ENCODE measurements at places on chromosomes 2 and 18.

- DNase-seq: no peak
These were observed 106.9 kb downstream of the LIPG start for GRCh38 chr18:49668574-49669275.

DNA sequence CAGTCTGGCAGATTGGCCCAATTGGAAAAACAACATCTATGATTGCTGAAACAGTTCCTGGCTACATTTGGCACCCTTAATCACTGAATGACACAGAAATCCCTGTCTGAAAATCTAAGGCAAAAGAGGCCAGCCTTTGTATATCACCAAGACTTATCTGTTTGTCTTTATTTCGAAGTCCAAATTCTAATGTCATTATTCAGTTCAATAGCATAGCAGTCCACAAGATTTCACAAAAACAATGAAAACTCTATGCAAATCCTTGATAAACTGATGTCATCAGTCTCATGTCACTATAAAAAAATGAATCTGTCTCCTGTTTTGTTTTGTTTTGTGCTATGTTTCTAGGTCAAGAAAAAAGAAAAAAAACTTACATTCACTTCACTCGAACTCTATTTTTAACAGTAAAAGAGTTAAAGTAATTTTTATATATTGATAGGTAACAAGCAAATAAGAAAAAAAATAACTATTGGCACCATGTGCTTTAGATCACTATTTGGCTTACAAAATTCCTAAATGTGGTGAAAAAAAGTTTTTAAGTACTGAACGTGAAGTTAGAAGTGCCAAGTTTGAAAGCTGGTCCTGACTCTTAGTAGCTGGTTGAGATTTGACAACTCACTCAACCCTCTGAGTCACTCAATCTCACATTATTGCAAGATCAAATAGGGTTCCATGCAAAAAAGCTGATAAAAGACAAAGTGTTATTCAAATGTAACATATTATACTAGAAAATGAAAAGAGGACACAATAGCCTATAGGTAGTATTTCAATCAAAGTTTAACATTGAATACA lies 359.3 kb downstream of the IRS1 start:
- DNase-seq: no peak

DNA sequence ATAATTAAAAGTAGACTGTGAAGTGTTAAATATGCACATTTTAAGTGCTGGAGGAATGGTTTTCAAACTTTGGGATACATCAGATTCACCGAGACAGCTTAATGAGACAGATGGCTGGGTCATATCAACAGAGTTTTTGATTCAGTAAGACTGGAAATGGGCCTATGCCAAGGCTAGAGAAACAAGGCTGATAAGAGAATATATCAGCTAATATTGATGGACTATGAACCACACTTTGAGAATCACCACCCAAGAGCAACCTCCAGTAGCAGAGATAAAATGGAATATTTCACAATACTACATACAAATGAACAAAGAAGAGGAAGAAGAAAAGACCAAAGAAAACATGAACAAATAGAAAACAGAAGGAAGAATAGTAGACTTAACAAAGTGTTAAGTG lies 450.2 kb upstream of the KLHL29 start:
- no peak for DNase-seq

DNA sequence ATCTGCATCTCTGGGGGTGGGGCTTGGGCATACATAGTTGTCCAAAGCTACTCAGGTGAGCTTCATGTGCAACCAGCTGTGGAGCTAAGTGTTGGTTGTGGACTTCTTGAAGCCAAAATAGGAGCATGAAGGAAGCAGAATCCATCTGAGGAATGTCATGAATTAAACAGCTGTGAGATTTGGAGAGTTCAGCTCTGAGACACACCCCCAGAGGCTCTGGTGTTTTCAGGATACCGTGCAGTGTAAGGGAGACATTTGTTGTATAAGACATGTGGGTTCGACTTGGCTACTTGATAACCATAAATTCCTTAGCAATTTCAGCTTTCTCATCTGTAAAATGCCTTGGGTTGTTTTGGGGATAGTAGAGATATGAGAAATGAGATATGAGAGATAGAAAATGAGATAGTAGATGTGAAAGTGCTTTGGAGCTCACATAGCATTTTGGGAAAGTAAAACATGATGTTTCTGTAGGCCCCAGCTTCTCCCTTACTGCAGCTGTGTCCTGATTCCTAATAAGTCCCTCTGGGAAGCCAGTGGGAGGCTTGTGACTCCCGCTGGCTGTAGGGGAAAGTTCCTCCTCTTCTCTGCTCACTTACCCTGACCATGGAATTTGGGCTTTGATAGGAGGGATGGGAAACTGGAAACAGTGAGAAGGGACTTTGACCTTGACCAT lies 50.0 kb downstream of the DPYSL5 start:
- no peak for DNase-seq

DNA sequence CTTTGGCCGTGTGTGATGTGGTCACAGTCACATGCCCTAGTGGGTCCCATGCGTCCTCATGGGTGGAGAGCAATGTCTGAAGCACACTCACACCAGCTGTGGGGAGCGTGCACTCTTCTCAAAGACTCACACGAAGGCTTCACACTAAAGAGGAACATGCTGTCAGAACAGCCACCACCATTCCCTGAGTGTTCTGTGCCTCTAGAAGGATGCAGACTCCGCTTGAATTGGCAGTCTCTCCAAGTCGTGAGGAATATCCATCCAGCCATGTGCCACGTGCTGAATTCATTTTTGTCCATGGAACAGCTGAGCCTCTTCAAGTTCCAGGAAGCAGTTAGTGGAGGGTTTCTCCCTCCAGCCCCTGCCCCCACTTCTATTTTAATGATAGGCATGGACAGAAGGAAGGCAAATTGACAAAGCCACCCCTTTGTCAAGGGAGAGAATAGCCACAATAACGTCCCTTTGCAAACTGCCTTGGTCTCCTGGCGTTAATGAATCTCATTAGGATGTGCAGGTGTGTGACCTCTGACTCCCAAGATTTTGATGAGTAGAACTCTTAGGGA lies 464.3 kb upstream of the ID2 start:
- DNase-seq: no peak

DNA sequence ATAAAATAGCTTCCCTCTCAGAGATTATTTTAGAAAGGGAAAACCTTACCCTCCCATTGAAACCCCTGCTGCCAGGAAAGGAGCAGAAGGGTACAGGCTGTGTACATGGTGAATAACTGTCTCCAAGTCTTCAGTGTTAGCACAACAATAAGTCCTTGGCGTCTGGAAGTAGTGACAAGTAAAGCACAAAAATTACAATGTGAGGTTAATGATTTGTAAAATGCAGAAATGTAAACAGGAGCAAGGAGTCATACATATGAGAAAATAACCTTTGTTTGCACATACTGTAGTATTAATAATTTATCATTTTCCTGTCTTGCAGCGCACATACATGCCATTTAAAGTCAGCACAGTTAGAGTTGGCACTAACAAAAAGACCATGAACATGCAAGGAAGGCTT lies 40.5 kb downstream of the ABHD3 start:
- no peak for DNase-seq

DNA sequence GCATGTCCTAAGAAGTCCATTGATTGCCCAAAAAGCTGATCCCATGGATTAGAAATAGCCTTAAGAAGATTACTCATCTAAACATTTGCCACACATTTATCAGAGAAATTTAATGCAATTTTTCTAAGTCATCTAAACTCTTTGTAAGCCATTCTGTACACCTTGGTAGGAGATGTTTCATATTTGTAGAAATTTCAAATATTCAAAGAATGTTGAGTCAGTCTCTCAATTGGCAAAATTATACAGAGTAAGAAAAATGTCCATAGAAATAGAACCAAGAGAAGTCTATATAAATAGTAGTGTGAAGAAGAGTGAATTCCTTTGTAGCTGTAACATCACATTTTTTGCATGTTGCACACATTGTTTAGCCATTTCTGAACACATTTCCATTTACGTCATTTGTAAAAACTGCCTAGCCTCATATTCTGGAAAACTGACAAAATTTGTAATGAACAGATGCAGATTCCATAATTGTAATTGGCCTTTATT lies 128.6 kb downstream of the MSTN start:
- peak; percentile 89 for DNase-seq

- DNase-seq: no peak
These were observed 676.6 kb upstream of the GCFC2 start for GRCh38 chr2:76387294-76387693.

GRCh38 chr2:8121022-8121825 lies 560.6 kb upstream of the ID2 start:
- peak; percentile 84 for DNase-seq

DNA sequence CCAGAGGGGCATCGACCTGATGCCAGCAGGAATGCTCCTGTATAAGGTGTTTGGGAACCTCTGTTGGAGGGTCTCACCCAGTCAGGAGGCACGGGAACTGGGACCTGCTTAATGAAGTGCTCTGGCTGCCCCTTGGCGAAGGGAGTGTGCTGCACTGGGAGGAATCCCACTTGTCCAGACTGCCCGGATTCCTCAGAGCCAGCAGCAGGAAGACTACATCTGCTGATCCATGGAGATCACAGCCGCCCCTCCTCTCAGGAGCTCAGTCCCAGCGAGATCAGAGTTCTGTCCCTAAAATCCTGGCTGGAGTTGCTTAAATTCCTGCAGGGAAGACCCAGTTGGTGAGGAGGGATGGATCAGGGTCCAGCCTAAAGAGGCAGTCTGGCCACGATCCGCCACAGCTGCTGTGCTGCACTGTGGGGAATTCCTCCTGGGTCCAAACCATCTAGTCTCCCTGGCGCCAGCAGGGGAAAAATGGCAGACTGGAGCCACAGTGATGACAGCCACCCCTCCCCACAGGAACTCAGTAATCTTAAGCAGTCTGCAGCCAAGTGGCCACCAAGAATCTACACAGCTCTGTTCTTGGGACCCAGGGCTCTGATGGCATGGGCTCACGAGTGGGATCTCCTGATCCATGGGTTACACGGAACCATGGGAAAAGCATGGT lies 76.5 kb upstream of the NRP2 start:
- no peak for DNase-seq

GRCh38 chr2:9508931-9509330 lies 34.6 kb downstream of the IAH1 start:
- no peak for DNase-seq

DNA sequence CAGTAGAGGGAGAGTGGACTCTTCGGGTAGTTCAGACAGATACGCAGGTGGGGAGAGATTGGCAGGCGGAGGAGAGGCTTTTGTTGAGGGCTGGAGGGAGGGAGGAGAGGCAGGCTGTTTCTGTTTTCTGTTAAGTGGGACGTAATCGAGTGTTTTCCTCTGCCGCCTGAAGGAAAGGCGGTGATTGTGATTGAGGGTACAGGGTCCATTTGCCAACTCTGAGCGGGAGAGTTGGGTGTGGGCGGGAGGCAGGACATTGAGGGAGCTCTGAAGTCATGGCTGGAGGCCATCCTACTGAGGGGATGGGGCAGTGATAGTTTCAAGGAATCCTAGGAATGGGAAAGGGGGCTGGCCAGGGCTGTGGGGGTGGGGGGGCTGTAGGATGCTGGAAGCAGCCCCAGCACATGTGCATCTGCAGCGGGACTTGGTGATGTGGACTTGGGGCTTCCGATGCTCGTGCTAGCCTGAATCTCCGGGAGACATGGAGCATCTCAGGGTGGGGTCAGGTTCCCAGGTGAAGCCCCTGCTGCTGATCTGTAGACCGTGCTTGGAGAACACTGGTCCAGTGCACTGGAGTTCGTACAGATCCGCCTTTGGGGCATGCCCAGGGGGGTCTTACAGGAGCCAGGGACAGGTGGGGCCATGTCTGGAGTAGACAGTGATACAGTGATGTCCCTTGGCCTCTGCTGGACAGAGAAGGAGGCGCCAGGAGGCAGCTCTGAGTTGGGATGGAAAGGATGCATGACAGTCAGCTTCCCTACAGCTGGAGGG lies 167.5 kb downstream of the AGAP1 start:
- DNase-seq: no peak

- DNase-seq: no peak
These were observed 158.7 kb upstream of the MYO3B start for GRCh38 chr2:170019060-170019805.

DNA sequence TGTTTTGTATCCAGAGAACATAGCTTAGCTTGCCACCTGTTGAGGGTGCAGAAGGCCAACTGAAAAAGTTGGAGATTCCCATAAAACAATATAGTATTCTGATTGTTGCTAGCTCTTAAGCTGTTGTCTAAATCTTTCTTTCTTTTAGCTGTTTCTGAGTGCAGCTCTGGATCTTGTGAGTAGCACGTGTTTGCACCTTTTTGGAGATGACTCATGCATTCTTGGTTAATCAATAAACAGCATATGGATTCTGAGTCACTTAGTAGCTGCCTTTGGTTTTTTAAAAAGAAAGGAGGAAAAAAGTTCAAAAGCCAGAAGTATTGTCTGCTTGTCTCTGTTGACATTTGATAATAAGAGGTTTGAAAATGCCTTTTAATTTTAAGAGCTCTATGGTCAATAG lies 483.0 kb upstream of the FSIP2 start:
- DNase-seq: no peak

GRCh38 chr2:14702258-14702657 lies 69.7 kb downstream of the LRATD1 start:
- DNase-seq: no peak

- no peak for DNase-seq
These were observed 17.3 kb downstream of the CAPN10 start for GRCh38 chr2:240603846-240604245.

- no peak for DNase-seq
These were observed 206.6 kb upstream of the RBMS1 start for GRCh38 chr2:160700021-160700814.

DNA sequence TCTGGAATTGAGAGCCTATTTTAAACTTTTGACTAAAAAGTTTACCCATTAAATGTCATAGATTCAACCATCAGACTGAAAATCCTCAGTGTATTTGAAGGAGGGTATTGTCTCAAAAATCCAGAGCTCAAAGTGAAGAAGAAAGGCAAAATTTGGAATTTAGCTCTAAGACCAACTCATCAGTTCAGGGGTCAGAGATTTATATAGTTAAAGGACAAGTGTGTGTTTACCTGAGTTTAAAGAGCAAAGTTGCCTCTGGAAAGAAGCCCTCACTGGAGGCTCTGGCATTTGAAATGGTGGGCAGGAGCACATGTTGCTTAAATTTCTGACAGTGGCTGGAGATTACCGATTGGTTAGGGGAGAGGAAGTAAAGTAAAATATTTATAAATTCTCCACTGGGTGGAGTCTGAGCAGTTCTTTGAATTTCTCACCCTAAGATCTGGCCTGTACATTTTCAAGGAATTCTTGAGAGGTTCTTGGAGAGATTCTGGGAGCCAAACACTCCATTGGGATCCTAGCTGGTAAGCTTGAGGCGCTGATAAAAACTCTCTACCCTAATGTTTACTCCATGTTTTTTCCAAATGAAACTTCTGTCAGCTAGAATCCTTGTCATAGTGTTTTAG lies at the start of gene KYNU:
Gene KYNU (plus strand): TSS at position 449 of the 623 bp plus-strand sequence. CDS start 7,704 bp downstream, outside the sequence.
- no peak for DNase-seq

All from NCI-H226 (cell line).